ENCODE measurements at places on chromosomes 13 and 19.

DNA sequence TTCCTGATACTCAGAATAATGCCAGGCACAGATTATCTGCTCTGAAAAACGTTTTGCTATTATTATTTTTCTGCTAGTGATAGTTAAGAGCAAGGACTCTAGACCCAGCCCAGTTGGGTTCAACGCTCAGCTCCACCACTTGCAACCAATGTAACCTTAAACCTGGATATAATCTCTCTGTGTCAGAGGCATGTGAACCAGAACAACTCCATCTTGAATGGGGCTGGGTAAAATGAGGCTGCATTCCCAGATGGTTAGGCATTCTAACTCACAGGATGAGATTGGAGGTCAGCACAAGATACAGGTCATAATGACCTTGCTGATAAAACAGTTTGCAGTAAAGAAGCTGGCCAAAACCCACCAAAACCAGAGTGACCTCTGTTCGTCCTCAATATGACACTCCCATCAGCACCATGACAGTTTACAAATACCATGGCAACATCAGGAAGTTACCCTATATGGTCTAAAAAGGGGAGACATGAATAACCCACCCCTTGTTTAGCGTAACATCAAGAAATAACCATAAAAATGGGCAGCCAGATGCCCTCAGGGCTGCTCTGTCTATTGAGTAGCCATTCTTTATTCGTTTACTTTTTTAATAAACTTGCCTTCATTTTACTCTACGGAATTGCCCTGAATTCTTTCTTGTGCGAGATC lies 13.6 kb downstream of the FAM187B start:
- no peak for DNase-seq

GRCh38 chr13:101811284-101811839 lies 358.9 kb downstream of the ITGBL1 start:
- DNase-seq = no peak

DNA sequence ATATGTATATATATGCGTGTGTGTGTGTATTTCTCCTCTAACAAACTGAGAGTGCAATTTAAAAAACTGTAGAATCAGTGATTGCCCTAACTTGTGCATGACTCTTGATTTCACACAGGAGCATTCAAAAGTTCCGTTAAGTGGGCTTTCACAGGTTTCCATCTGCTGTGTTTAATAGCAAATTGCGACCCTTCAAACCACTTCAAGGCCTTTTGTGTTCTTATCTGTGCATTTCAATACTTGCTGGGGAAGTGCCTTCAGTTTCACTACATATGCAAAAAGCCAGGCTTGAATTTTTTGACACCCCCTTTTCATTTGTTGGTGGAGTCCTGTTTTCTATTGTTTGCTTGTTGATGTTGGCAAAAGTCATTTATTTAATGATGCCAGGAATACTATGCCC lies 158.0 kb downstream of the TM9SF2 start:
- no peak for DNase-seq

GRCh38 chr13:67223742-67224141 lies 6.4 kb downstream of the PCDH9 start:
- no peak for DNase-seq

DNA sequence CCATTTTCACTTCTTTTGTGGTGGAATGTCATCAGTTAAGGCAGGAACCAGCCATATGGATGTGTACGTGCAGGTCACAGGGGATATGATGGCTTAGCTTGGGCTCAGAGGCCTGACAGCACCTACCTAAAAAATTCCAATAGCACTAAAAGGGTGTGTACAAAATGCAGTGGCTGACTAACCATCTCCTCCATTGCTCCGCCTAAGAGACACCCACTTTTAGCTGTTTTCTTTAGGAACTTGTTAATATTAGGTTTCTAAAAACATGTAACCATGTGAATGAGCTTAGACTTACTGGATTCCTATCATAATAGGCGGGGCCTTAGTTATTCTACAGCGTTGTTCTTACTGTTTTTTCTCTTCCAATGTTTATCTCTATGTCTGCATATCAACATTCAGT lies 25.8 kb downstream of the GP6 start:
- DNase-seq = no peak

- DNase-seq = no peak
Measured at GRCh38 chr13:106468207-106468606, 67.3 kb downstream of the EFNB2 start.

- DNase-seq = no peak
Measured at GRCh38 chr13:42041684-42042035, 6.8 kb upstream of the DGKH start.
